Myocyte (in vitro differentiated cells): ENCODE measurements at places on chromosomes 3 and 15.

DNA sequence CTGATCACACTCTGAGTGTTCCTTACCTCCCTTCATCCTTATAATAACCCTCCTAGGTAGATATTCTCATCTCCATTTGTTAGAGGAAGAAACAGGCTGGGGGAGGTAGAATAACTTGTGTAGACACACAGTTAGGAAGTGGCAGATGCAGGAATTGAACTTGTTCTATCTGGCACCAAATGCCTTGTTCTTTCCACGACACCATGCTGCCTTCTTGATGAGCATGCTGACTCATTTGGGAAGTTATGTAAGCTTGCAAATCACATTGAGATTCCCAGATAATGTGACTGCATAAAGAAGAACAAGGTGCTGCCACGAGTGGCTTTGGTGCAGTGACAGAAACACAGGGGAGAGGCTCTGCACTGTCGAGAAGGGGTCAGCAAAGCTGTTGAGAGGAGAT lies 27.5 kb upstream of the NDUFB4 start:
- no peak for DNase-seq

DNA sequence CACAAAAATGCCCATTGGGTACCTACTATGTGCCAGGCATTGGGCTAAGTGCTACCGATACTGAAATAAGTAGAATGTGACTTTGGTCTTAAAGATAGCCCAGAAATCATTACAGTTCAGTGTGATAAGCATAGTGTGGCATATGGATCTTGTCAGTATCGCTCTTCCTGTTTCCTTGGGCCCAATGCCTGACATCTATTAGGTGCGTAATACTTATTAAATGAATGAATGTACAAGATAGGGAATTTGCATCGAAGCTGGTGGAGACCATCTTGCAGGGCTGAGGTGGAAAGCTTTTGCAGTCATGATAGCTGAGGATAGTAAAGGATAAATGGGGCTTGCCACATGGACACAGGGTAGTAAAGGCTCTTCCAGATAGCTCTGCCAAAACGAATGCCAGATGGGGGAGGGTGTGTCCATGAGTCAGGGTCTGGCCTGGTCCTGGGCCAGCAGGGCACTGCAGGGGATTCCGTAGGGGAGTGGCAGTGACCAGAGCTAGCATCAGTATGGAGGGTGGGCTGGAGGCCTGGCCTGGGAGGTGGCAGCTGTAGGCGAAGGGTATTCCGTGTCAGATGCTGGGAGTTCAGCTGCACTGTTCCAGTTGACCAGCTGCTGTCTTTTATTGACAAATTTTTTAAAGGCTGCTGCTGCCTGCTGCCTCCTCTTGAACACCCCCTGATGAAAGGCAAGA lies 23.5 kb downstream of the TSEN2 start:
- peak; percentile 97 for DNase-seq

DNA sequence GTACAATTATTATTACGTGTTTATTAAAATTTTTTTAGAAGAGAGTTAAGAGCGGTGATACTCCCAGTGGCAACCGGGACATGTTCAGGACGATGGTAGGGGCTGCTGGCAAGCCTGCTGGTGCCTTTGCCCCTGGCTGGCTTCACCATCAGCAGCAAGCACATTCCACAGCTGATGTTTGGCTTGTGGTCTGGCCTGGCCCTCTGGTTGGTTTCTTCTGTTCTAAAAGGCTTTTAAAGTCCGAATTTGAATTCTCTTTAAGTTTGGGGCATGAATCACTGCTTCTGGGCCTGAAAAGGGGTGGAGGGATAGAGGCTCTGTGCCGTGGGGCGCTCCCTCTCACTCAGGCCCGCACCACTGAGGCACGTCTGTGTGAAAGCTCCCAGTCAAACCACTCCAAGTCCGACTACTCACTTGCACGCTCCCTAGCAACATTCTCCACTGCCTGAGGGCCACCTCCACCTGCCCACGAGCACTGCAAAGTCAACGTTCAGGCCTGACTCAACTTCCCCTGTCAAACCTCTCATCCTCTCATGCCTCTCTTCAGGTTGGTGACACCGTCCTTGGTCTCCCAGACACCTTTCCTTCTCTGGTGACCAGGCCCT lies 10.1 kb downstream of the ITGA11 start:
- peak; percentile 72 for DNase-seq

DNA sequence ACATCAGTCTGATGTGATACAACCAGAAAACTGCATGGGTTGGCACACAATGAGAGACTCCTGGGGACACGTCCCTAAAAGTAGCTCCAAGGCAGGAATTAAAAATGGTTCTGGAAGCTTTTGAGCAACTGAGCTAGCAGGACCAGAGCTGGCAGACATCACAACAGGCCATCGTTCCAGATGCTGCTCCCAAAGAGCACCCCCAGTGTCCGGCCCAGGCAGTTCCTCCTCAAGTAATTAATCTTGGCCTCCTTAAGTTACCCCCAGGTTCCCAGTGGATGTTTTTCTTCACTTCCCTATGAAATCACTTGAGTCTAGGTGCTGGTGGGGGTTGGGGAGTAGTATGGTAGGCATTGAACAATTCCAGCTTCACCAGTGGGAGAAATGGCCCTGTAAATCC lies 711.6 kb downstream of the MECOM start:
- DNase-seq: no peak

DNA sequence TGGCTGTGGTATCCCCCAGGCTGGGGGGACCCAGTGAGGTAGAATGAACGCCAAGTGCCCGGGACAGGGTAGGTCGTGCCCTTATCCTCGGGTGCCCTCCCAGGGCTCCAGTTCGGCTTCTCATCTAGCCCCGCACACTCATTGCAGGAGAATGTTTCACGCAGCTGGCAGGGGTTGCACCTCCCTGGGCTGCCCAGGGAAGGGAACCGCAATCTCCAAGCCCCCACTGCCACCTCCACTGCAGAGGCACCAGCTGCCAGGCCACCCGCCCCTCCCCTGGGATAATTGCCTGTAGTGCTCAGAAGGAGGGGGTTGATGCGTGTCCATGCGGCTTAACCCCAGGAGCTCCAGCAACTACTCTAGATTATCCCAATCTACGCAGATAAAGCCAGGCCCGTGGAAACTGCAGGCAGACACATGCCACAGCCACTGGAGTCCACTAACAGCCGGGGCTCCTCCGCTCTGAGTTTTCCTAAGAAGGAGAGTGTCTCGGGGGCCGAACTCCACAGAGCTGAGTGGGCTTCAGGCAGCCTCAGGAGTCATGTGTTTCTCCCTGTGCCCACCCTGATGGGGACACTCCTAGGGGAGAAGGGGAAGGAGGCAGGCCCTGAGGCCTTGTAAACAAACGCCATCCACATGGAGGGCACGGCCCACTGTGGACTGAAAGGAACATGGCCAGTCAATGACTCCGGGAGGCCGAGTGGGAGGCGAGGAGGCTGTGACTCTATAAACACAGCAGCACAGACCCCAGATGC lies 137.2 kb upstream of the IQSEC1 start:
- DNase-seq: peak; percentile 44

GRCh38 chr3:155079468-155079745 lies 712 bp upstream of the MME start:
- peak; percentile 61 for DNase-seq

- peak; percentile 6 for DNase-seq
These were observed 376.1 kb downstream of the ZIC4 start for GRCh38 chr3:147030274-147030673.

GRCh38 chr3:105868431-105868741 lies 426 bp downstream of the CBLB start:
- peak; percentile 72 for DNase-seq

GRCh38 chr15:39188930-39189329 lies 391.9 kb upstream of the THBS1 start:
- DNase-seq: peak; percentile 37

- no peak for DNase-seq
These were observed 49.8 kb downstream of the BOC start for GRCh38 chr3:113261063-113261625.

DNA sequence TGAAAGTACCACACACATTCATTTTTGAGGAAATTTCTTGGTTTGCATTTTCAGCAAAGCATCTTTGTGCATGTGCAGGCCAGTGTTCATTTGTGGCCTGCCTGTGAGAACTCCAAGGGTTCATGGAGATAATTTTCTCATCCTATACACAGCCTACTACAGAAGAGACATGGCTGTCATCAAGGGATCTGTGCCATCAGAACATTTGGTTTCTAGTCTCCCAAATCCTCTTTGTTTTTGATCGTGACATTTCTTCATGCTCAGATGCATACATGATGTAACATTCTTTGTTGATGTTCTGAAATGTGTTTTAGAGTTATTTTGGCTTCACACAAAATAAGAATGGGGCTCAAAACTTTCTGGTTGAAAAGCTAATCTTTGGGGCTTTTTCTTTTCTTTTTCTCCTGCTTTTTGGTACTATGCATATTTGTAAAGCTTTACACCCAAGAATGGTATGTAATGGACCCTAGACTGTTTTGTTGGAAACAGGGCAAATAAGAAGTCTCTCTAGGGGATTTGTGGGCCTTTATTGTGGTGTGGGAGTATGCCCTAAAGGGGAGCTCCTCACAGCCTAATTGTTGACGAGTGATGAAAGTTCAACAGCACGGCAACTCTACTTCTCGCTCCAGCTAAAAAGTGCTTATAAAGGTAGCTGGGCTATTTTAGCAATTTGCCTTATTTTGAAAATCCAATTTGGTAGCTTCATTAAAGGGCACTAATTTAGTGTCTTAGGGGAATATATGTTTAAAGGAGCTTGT lies 3.2 kb upstream of the ARPP21 start:
- no peak for DNase-seq

- DNase-seq: no peak
These were observed 55.6 kb downstream of the MAGI1 start for GRCh38 chr3:65983100-65983499.

DNA sequence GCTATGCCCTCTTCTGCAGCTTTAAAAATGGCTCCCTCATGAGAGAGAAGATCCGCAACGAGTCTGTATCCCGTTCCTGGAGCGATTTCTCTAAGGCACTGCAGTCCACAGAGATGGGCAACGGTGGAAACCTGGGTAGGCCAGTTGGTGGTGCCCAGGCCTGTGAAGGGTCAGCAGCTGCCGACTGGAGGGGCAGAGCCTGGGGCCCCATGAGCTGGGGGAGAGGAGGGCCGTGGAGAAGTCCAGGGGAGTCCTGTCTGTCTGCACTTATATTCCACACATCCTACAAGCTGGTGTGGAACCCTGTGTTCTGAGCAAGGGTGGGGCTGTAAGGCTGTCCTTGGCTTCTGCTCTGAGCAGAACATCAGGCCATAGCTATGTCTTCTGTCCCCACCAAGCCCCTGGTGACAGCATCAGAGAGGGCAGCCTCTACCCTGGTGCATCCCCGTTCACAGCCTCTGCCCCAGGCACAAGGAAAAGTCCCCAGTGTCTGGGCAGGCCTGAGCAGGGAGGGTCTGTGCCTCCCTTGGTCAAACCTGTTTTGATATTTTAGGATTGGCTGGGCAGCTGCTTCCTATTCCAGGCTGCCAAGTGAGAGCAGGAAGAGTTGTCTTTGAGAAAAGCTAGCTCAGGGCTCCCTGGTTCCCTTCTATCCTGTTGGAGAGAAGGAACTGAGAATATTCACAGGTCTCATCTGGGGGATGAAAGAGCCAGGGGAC lies 29.7 kb downstream of the XYLB start:
- peak; percentile 48 for DNase-seq

GRCh38 chr15:67505675-67506572 lies 15.0 kb upstream of the C15orf61 start:
- DNase-seq: no peak

- peak; percentile 38 for DNase-seq
These were observed 46.2 kb downstream of the DENND6A start for GRCh38 chr3:57646723-57647122.

DNA sequence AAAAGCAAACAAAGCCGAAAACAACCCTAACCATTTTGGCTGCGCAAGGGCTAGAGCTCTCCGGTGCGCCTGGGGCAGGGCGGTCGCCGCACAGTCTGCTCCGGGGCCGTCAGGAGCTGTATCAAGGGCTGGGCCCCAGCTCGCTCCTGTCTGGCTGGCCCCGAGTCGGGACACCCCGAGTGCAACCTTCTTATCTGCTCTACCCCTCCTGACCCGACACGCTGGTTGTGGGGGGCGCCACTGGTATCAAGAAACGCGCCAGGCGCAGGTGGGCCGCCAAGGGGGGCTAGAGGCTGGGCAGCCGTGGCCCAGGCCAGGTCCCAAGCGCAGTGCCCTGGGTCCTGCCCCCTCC lies 36.0 kb downstream of the NR2F2 start:
- DNase-seq: no peak

DNA sequence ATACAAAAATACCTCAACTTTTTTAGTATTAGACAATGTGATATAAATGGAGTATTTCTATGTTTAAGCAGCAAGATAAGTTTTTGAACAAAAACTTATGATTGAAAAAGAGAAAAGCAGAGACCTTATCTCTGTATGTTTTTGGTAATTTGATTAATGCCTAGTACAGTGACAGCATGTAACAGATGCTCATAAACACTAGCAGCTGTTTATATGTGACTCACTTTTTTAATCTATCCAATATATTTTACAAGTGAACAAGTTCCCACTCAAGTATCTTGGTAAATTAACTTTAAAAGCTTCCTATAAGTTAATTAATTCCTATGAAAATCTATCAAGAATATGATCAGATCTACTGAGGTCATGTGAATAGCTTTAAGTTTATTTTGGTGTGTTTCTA lies 55.1 kb downstream of the NGLY1 start:
- peak; percentile 40 for DNase-seq

DNA sequence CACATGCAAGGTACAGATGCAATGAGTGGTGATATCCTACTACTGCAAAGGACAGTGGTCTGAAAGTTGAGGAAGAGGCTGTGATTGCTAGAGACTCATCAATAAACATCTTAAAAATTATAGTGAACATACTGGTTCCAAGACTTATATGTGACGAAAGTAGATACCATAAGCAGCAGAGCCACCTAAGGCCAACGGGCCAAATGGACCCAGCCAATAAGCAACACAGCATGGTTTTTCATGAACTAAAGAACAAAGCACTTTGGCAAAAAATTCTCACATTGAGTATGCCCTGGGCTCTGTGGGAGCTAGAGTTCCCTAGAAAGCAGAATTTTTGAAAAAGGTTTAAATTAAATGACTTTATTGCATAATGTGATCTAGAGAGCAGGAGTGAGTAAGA lies 272.1 kb downstream of the SI start:
- DNase-seq: no peak

GRCh38 chr3:128427872-128428822 lies 38.5 kb downstream of the DNAJB8 start:
- no peak for DNase-seq

DNA sequence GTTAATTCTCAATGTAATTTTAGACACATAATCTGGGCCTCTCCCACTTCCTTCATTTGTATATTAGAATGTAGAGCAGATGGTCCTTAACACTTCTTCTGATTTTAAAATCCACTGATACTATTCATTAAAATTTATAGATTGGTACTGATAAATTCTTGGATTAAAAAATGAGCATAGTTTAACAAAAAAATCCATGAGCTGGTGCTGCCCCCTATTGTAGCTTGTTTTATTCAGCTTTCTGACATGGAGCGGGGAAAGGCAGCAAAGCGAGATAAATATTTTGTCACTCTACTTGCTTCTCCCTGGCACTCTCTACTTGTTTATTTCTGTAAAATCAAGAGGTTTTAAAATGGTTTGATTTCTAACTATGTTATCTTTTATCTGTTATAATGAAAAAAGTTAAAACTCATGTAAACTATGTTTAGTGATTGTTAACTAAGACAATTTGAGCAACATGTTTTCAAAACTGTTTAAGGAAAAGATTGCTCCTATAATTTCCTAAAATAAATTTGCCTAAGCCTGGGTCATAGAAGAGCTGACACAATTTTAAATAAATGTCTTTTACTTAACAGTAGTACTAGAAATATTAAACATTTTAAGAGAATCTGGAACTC lies 26.5 kb upstream of the PLOD2 start:
- peak; percentile 53 for DNase-seq

GRCh38 chr15:59532770-59533379 lies 78.7 kb upstream of the GCNT3 start:
- peak; percentile 52 for DNase-seq
